D341Med (cell line): ENCODE measurements at places on chromosomes 5 and 9.
A peak's percentile ranks its signal among the peaks of the same experiment; 100 is the strongest.

DNA sequence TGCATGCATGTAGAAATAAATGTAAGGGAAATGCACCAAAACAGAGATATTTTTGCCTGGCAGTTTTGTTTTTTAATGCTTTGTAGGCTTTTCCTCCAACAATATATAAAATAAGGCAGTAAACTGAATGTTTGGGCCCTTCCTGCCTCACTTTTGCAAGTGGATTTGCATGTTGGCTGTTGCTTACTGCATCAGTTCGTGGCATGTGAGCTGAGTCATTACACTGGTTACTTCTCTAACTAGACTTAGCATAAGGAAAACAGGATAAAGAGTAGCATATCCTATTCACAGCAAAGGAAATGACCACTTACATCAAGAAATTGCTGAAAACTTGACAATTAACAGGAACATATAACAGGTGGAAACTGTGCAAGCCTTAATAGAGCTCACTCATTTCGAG lies 113.4 kb downstream of the TLE1 start:
- DNase-seq: no peak

GRCh38 chr5:113293975-113294310 lies 140.8 kb downstream of the TSSK1B start:
- DNase-seq: no peak

- peak; percentile 57 for DNase-seq
Measured at GRCh38 chr9:128558431-128559310, 6.3 kb downstream of the SPTAN1 start.

- no peak for DNase-seq
Measured at GRCh38 chr5:52961274-52961681, 27.9 kb upstream of the ITGA2 start.

- no peak for DNase-seq
Measured at GRCh38 chr5:135069895-135070657, 36.0 kb upstream of the PITX1 start.

DNA sequence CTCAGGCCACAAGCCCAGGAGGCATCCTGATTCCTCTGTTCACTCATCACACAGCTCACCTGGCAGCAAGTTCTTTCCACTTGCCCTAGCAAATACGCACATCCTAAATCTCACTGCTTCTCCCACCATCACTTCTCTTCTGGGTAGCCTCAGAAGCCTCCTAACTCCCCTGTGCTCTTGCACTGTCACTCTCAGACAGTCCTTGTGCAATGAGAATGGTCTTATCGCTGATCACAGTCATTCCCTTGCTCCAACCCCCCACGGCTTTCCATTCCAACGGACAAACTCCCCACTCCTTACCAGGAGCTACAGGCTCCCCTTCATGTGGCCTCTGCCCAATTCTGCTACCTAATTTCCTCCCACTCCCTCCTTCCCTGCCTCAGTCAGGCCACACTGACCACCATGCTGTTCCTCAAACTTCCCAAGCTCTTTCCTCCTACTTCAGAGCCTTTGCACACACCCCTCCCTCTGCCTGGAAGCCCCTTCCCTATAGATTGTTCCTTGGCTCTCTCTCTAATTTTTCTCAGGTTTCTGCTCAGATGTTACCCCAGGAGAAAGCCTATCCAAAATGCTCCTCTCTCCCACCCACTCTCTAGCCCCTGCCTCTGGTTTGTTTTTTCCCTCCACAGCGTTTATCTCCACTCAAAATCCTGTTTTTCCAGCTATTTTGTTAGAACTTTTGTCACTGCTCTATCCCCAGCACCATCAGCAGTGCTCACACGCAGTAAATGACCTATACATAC lies 34.1 kb upstream of the TNFAIP8 start:
- DNase-seq: no peak

- DNase-seq: no peak
Measured at GRCh38 chr9:7907551-7908337, 108.2 kb upstream of the DMAC1 start.

DNA sequence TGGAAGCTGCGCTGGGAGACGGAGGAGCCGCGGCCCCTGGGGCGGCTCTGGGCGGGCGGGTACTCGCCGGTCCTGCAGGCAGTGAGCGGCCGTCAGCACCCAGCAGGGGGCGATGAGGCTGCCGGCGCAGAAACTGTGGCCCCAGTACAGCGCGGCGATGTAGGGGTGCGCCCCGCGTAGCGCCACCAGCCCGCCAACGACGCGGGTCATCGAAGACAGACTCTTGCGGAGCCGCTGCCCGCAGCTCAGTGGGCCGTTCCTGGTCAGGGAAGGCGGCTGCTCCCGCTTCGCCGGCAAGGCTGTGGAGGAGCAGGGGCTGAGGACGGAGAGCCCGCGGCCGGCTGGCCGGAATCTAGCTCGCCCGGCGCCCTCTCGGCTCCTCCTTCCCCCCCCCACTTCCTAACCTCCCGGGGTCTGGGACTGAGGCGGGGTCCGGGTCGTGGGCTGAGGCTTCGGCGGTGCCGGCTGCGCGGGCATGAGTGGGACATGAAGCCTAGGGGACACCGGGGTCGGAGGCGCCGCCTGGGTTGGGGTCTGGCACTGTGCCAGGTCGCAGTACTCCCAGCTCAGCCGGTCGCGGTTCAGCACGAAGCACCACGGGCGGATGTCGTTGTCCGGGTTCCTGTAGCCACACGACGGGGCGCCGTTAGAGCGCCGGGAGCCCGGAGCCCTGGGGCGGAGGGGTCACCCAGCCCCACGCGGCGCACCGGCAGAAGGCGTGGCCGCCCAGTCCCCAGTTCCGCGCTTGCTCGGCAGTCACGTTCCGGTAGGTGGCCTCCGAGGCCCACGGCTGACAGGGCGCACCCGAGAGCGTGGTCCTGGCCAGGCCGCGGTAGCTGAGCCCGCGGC lies 3.6 kb upstream of the PFN3 start:
- DNase-seq: peak; percentile 91

- DNase-seq: no peak
Measured at GRCh38 chr5:174371600-174372094, 326.1 kb downstream of the NSG2 start.

- no peak for DNase-seq
Measured at GRCh38 chr5:62719061-62719720, 140.6 kb downstream of the LRRC70 start.

- peak; percentile 77 for DNase-seq
Measured at GRCh38 chr9:37466037-37466709, 923 bp upstream of the ZBTB5 start.

DNA sequence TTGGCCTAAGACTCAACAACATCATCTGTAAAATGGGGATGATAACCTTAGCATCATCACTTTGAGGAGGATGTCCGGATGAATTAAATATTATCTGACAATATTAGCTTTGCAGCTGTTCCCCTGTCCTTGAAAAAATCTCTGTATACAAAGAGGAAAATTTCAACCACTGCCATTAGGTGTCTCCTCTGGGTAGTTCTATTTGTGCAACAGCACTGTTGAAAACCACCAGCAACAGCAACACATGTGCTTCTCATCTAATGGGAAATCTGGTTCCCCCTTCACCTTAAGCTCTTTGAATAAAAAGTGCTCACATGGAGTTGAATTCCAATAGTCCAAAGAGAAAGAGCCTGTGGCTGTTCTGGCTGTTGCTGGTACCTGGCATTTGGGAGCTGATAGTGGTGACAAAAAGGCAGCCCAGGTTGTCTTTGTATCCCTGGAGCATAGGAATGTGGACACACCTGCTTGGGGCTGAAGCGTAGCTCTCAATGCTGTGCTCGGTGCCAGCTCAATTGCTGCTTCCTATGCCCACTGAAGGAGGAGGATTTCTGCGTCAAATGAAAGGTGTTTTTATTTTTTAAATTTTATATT lies 322.1 kb upstream of the MSX2 start:
- no peak for DNase-seq

DNA sequence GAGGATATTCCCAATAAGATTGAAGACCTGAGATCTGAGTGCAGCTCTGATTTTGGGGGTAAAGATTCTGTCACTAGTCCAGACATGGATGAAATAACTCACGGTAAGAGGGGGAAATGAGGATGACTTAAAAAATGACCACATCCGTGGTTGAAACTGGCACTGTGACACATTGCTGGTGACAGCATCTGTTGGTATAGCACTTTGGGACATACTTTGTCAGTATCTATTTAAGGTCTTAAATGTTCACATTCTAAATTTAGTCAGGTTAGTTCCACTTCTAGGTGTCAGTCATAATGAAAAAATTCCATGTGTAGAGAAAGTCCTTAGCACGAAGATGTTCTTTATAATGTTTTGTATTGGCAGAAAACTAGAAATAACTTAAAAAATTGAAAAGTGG lies 70.9 kb downstream of the GAPVD1 start:
- no peak for DNase-seq

- DNase-seq: no peak
Measured at GRCh38 chr9:109250311-109250741, 70.5 kb downstream of the EPB41L4B start.

- no peak for DNase-seq
Measured at GRCh38 chr5:36153726-36154125, 1.8 kb downstream of the SKP2 start.

DNA sequence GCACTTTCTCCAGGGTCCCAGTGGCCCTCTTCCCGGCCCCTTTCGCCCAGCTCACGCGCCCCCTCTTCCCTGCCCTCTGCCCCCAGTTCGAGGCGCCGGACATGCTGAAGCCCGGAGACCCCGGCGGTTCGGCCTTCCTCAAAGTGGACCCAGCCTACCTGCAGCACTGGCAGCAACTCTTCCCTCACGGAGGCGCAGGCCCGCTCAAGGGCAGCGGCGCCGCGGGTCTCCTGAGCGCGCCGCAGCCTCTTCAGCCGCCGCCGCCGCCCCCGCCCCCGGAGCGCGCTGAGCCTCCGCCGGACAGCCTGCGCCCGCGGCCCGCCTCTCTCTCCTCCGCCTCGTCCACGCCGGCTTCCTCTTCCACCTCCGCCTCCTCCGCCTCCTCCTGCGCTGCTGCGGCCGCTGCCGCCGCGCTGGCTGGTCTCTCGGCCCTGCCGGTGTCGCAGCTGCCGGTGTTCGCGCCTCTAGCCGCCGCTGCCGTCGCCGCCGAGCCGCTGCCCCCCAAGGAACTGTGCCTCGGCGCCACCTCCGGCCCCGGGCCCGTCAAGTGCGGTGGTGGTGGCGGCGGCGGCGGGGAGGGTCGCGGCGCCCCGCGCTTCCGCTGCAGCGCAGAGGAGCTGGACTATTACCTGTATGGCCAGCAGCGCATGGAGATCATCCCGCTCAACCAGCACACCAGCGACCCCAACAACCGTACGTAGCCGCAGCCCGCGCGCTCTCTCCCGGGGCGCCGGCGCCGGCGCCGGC lies 1.0 kb downstream of the PRDM6 start:
- peak; percentile 64 for DNase-seq

GRCh38 chr9:121962421-121962820 lies 130.7 kb downstream of the TTLL11 start:
- DNase-seq: no peak

DNA sequence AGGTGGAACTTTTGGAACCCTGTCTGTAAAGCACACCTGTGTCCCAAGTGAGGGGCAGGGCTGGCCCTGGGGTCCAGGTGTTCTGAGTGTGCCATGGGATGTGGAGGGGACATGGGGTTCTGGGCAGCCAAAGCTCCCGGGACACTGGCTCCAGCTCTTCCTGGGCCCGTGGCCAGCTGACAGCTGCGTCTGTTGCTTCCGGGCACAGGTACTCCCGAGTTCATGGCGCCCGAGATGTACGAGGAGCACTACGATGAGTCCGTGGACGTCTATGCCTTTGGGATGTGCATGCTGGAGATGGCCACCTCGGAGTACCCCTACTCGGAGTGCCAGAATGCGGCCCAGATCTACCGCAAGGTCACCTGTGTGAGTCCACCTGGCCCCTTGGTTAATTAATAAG lies 50.7 kb downstream of the WNK2 start:
- no peak for DNase-seq

DNA sequence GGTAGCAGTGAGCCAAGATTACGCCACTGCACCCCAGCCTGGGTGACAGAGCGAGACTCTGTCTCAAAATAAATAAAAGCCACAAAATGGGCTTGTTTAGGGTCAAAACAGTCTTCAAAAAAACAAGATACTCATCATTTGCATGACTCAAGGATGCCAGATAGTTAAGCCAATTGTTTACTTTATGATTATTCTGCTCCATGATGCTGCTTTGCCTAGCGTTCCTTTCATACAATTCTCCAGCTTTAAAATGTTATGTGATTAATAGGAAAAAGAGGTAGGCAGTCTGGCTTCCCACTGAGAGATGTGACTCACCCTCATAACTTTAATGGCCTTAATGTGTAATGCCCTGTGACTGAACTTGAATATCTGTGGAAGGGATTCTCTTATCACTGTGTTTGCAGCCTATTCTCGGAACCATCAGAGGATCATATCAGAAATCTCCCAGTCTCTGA lies 364.6 kb upstream of the TRPC7 start:
- DNase-seq: no peak

DNA sequence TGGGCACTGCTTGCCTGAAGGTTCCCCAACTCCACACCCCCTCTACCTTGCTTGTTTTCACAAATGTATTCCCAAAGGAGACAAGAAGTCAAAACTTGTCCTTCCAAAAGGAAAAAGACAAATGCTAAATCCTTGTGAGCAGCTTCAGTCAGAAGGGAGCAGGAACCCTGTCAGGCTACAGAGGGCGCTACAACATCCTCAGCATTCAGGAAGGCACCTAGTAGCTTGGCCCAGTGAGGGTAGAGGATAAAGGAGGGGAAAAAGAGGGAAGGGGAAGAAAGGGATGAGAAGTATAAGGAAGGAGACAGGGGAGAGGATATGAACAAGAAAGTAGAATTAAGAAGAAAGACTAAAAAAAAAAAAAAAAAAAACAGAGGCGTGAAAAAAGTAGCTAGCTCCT lies 97.5 kb downstream of the MLLT3 start:
- DNase-seq: no peak

- DNase-seq: no peak
Measured at GRCh38 chr5:114581136-114581535, 219.3 kb downstream of the KCNN2 start.

- DNase-seq: no peak
Measured at GRCh38 chr5:151427258-151427657, 20.1 kb upstream of the SLC36A1 start.

DNA sequence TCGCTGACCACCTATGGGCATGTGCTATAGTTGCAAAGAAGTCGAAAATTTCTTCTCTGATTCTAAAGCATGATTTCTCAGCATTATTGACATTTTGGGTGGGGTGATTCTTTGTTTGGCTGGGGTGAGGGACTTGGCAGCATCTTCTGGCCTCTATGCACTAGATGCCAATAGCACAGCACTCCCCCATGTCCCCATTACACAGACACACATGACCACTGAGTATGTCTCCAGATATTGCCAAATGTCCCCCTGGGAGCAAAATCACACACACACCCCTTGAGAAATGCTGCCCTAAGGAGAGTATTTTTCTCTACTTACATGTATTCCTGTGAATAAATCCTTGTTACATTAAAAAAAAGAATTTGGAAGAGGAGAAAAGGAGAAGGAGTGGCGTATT lies 89.1 kb downstream of the PDZD2 start:
- no peak for DNase-seq

DNA sequence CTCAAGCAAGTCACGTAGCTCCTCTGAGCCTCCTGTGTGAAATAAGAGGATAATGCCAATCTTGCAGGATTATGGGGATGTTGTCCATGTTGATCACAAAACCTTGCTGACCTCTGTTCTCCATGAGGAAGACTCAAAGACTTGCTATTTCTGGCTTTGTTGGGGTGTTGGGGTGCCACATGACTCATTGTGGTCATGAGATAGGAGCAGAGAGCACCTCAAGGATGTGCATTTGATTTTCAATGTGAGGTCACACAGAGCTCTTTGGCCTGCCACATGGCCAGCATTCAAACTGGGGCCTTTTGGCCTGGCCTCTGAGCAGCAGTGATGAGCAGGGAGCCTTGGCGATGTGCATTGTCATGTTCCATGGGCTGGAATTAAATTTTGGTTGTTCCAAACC lies 380.3 kb downstream of the GADD45G start:
- no peak for DNase-seq
